Stimulated activated CD8-positive, alpha-beta memory T cell treated with anti-CD3 and anti-CD28 coated beads, Interleukin-7, amount 100 ng/mL, for 24 hours (primary cell): ENCODE measurements at places on chromosomes 3 and 15.

DNA sequence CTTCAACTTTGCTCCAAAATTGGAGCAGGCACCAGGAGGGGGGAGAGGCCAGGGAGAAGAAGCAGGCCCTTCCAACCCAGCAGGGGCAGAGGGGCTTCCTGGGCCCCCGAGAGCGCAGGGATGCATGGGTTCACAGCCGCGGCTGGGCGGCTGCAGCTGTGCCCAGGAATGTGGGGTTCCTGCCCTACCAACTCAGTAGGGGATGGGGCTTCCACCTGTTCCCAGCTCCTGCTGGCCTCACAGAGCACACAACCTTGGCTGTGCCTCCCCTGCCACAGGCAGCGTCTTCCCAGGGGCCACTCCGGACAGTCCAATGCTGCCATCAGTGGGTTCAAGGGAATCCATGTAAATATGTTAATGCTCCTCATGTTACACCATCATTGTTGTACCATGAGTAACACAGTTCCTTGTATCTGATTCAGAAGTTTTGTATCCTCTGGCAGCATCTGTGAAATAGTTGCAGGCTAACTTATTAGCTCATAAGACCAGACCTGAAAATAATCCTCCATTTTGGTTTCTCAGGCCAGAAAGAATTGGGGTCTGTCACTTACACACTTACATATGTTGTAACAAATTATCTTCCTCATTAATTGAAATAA, 12.1 kb upstream of the SIAH2 start:
- no peak for DNase-seq

DNA sequence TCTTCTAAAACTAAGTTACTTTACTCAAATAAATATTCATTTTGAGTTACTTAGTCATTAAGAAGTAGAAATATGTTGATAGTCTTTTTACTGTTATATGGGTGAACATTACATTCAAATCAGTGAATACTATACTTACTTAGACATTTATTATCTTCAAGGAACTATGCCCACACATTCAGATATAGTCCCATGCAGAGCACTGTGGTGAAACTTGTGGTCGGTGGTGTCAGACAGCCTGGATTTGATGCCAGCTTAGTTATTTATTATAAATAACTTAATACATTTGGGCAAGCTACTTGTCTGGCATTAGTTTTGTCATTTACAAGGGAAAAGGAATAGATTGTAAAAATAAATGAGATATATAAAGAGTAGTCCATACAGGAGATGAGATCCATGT, 149.5 kb downstream of the RAP2B start:
- no peak for DNase-seq

DNA sequence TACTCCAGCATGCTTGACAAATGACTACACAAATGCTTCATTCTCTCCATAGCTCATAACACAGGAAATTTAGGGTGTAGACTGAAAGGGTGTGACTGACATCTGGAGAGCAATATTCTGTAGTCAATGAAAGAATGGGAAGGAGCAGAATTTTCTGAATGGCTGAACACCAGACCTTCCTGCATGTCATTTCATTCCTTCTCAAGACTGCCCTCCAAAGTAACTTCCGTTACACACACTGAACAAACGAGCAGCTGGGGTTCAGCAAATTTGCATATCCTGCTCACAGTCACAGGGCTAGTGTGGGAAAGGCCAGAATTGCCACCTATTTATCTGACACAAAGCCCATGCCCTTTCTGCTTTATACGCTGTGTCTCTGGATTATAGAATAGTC, 325.0 kb upstream of the CFAP20DC start:
- no peak for DNase-seq

- DNase-seq, result no peak
Observed at GRCh38 chr15:101406036-101406435, 83.5 kb downstream of the PCSK6 start.

- DNase-seq, result no peak
Observed at GRCh38 chr15:98070137-98070536, 109.6 kb downstream of the ARRDC4 start.

DNA sequence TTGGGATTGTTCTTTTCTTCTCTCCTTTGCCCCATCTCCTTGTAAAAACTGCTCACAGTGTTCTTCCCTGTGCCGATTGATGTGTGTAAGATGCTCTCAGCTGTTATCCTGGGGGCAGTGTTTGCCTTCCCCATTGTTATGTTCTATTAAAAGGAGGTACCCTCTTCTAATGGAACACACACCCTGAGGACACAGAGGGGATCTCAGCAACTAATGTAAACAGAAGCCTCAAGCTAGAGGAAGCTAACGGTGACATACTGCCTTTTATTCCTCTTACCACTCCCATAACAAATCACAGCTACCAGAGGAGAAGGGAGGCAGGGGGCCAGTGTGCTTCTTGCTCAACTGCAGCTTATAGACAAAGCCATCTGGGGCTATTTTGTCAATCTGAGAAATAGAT, 2.2 kb downstream of the TAGLN3 start:
- no peak for DNase-seq

DNA sequence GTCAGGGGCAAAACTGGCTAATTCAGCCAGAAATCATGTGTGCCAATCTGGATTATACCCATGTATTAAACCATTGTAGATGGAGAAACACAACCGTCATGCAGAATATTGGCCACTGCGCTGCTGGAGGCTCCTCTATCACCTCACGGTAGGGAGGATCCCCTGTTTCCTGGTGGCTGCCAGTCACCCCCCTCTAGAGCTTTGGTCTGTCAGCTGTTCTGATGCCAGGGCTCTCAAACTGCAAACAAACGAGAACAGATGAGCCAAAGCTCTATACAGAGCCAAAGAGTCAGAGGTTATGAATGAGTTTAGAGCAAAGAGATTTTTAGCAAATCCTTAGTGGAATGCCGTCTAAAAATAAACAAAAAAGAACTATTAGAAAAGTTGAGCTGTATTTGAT, 62.5 kb downstream of the IL20RB start:
- no peak for DNase-seq

- DNase-seq, result no peak
Observed at GRCh38 chr3:147483578-147483977, 74.4 kb downstream of the ZIC1 start.

GRCh38 chr3:185754920-185755319, 69.9 kb downstream of the IGF2BP2 start:
- no peak for DNase-seq

GRCh38 chr3:39879581-39879980, 70.2 kb downstream of the MYRIP start:
- DNase-seq, result no peak

DNA sequence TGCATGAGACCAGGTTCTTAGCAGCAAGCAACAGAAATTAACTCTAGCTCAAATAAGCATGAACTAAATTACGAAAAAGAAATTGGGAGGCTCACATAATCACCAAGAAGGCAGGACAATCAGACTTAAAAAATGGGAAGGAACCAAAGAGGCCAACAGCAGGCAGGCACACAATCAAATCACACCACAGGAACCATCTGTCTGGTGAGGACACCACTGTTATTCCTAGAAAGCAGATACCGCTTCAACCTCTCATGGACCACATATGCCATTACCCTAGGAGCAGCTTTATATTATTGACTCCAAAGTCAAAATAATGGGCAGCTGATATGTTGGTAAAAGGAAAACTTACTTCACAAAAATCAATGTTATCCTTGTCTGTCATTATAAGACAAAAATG, 51.6 kb downstream of the SUCLG2 start:
- no peak for DNase-seq

GRCh38 chr15:27081676-27082418, 110.9 kb downstream of the GABRG3 start:
- no peak for DNase-seq

DNA sequence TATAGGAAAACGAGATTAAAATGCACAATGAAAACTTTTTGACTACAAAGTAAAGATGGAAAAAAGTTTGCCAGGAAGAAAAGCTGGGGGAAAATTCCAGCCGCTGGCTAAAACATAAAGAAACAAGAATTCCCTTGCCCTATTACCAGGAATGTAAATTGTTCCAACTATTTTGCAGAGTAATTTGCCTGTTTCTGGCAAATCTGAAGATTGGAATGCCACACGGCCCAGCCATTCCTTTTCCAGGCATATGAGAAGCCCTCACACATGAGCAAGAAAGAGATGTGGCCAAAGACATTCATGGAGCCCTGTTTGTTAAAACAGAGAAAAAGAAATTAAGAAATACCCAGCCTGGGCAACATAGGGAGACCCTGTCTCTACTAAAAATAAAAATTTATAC, 8.4 kb upstream of the GATA2 start:
- DNase-seq, result no peak

DNA sequence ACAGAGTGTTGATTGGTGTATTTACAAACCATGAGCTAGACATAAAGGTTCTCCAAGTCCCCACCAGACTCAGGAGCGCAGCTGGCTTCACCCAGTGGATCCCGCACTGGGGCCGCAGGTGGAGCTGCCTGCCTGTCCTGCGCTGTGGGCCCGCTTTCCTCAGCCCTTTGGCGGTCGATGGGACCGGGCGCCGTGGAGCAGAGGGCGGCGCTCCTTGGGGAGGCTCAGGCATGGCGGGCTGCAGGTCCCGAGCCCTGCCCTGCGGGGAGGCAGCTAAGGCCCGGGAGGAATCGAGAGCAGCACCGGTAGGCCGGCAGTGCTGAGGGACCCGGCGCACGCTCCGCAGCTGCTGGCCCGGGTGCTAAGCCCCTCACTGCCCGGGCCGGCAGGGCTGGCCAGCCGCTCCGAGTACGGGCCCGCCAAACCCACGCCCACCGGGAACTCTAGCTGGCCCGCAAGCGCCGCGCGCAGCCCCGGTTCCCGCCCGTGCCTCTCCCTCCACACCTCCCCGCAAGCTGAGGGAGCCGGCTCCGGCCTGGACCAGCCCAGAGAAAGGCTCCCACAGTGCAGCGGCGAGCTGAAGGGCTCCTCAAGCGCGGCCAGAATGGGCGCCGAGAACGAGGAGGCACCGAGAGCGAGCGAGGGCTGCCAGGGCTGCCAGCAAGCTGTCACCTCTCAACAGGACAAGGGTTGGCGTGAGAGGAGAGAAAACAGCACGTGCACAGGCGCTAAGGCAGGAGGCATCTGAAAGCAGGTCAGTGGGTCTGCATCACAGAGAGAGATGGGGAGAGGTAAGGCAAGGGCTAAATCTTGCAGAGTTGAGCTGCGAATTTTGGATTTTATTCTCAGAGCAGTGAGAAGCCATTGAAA, 5.9 kb upstream of the EPB42 start:
- DNase-seq, result no peak

- DNase-seq, result no peak
Observed at GRCh38 chr3:177824190-177824786, 627.0 kb upstream of the TBL1XR1 start.

DNA sequence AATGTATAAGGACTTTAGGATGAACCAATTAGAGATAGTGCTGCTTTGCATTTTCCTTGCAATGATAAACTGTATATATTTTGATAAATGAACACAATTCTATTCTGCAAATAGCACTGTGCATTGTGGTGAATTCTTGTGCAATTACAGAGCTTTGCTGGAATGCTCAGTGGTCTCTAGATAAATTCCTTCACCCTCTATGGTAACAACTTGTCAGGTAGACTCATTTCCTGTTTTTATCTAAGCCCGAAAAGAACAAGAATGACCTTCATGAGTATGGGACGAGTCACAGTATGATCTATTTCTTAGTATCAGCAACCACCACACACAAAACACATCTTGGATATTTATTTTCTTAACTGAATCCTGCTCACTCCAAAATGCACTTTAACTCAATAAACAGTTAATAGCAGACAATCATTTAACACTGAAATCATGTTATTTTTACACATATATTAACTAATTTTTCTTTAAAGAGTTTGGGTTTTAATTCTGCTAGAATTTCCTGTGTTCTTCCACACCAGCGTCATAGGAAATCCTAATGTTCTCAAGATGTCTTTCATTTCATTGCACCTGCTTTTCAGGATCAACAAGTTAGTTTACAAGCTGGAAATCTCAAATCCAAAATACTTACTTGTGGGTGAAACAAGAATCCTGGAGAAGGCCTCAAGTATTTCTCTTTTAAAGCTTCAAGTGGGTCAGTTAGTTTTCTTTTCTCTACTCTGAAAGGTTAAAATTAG, 551.2 kb downstream of the MECOM start:
- no peak for DNase-seq

DNA sequence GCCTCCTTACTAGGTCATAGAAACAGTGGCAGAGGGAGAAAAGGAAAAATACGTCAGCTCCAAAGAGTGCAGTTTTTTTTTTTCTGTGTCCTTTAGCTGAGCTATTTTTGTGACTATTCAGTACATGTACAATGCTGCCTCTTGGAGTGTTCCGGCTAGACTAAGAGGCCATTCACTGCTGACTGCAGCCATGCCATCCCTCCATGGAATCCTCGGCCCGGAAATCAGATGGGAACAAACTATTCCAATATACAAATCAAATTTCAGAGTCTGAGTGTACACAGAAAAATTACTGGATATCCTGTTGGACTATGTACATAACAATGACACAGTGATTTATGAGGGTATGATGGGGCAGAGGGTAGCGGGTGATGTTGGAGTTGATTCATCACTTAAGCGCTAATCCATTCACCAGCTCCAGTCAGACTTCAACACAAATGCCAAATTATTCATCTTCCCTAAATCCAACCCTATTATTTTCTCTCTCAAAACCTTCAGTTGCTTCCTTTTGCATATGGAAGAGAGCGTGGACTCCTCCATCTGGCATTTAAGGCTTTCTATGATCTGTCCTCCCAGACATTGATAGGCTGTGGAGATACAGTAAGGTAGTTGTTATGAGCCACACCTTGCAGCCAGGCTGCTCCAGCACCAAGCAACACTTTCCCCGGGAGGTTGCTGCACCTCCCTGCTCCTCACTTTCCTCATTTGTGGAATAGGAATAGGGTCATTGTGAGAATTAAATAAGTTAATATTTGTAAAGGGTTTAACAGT, 109.1 kb downstream of the LPP start:
- DNase-seq, result no peak

DNA sequence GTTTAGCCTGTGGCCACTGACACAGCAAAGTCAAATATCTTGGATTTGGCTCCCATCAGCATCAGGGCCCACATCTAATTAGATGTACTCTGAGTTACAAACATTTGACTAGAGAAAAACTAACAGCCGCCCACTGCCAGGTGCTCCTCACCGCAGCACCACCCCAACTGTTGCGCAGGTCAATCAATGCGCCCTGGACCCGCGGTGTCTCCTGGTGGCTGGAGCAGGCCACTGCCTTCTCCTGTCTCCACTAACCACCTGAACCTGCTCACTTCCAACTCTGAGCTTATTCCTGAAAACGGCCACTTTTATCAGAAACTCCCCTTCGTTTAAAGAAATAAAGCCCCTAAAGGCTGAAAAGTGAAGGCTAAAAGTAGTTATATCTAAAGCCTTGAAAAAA, 4.3 kb downstream of the RIOX2 start:
- no peak for DNase-seq

GRCh38 chr15:62953496-62954045, 89.0 kb upstream of the TPM1 start:
- no peak for DNase-seq

GRCh38 chr3:70561796-70562195, 249.4 kb upstream of the MDFIC2 start:
- no peak for DNase-seq
